ENCODE measurements at places on chromosomes 5 and 9. TPM values are rescaled to one million over a fixed set of nuclear protein-coding genes. Genes with fewer than 3 reads are reported as not detected.

GRCh38 chr5:93120771-93121170 is 460.2 kb downstream of the NR2F1-AS1 start:
- no peaks in the 10 kb centered on the region for H3K36me3 ChIP-seq
- H3K27me3 ChIP-seq: no peaks in the 10 kb centered on the region

DNA sequence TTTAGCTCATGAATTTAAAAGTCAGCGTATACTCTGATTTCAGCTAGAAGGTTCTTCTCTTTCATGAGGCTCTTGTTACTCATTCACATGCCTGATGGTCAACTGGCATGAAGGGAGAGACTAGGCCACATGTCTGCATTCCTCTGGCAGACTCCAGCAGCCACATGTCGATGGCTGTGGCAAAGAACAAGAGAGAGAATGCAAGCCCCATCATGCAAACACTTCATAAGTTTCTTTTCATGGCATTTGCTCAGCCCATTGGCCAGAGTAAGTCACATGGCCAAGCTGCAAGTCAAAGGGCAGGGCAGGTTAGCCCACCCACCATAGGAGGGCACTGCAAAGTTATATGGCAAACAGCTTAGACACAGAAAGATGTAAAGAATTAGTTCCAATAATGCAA is 5.4 kb downstream of the KCNV2 start:
- no peak overlapping the region for H3K27ac ChIP-seq
- no peaks in the 10 kb centered on the region for H3K36me3 ChIP-seq
- no peaks in the 10 kb centered on the region for H3K4me1 ChIP-seq
- DNase-seq: no peak

TAF11L10 gene
- not detected for polyA plus RNA-seq

DNA sequence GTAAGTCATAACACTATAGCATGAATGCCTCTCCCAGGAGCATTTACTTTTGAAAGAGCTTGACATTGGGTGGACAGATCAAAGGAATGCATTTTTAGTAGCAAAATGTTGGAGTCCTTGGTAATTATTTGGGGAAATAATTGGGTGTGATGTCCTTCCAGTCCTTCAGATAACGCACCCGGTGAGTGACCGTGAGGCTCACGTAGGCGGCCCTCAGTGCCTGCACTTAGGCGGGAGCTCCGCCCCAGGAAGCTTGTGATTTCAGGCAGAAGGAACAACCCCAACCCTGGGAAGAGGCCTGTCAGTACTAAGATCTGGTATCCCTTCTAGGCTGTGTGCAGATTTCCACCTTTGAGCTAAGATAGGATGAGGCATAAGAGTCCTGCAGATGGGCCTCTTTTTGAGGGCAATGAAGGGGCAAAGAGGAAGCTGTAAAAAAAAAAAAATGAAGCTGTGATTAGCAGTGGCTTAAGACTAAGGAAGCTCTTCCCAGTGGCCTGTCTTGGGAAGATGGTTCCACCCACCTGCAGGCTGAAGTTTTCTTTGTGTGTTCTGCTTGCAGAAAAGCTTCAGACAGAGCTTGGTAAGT is 14.9 kb downstream of the BTNL9 start:
- no peak overlapping the region for H3K4me3 ChIP-seq
- H3K4me1 ChIP-seq: no peaks in the 10 kb centered on the region
- no peaks in the 10 kb centered on the region for H3K36me3 ChIP-seq
- DNase-seq: no peak

- DNase-seq: no peak
- H3K36me3 ChIP-seq: no peaks in the 10 kb centered on the region
- H3K27me3 ChIP-seq: peaks cover 9% of the 10 kb centered on the region
Measured at GRCh38 chr5:75260708-75261107, 24.0 kb upstream of the ANKRD31 start.

STK32A gene
- polyA plus RNA-seq: 0.13 TPM

ZNF354C gene
- polyA plus RNA-seq: 1.1 TPM

MZB1 gene
- 0.67 TPM for polyA plus RNA-seq

RNF180 gene
- 3.1 TPM for polyA plus RNA-seq

- no peaks in the 10 kb centered on the region for H3K36me3 ChIP-seq
- H3K4me1 ChIP-seq: no peaks in the 10 kb centered on the region
- no peak for DNase-seq
Measured at GRCh38 chr9:16031486-16031885, 478.6 kb downstream of the CCDC171 start.

GRCh38 chr5:65742565-65743231 is 20.7 kb downstream of the NLN start:
- no peaks in the 10 kb centered on the region for H3K27me3 ChIP-seq
- H3K4me1 ChIP-seq: no peaks in the 10 kb centered on the region
- H3K4me3 ChIP-seq: no peak overlapping the region
- no peak for DNase-seq

GRCh38 chr5:66209794-66210193 is 65.7 kb downstream of the SREK1 start:
- no peak overlapping the region for H3K27ac ChIP-seq
- H3K4me1 ChIP-seq: no peaks in the 10 kb centered on the region
- no peak overlapping the region for H3K4me3 ChIP-seq
- no peaks in the 10 kb centered on the region for H3K36me3 ChIP-seq
- H3K27me3 ChIP-seq: no peaks in the 10 kb centered on the region

GRCh38 chr5:111224561-111225345 is 569 bp downstream of the CAMK4 start:
- H3K36me3 ChIP-seq: no peaks in the 10 kb centered on the region
- H3K27me3 ChIP-seq: peaks cover 43% of the 10 kb centered on the region
- no peak for DNase-seq
- H3K27ac ChIP-seq: no peak overlapping the region
- peak overlapping the region; percentile 59 for H3K4me3 ChIP-seq
- no peaks in the 10 kb centered on the region for H3K4me1 ChIP-seq

CNTLN gene
- polyA plus RNA-seq: 1.6 TPM

DNA sequence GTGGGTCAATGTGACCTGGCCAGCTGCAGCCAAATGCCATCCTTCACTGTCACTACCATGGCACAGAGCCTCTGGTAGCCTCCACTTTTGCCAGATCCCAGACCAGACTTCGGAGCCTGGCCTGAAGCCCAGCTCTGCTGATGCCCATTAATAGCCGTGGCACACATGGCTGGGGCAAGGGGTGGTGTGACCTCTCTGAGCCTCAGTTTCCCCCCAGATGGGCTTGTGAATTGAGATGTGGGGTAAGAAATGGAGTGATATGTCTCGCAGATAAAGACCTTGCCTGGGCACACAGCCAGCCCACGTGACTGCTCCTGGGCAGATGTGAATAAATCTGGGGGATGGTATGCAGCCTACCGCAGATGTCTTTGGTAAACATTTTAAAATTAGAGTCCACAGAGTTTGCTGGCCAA is 13.9 kb downstream of the SUSD3 start:
- H3K36me3 ChIP-seq: no peaks in the 10 kb centered on the region
- H3K4me3 ChIP-seq: no peak overlapping the region
- H3K27ac ChIP-seq: no peak overlapping the region
- peaks cover 7% of the 10 kb centered on the region for H3K4me1 ChIP-seq
- DNase-seq: no peak

PRDM9 gene
- not detected for polyA plus RNA-seq

FOXI1 gene
- not detected for polyA plus RNA-seq

DNA sequence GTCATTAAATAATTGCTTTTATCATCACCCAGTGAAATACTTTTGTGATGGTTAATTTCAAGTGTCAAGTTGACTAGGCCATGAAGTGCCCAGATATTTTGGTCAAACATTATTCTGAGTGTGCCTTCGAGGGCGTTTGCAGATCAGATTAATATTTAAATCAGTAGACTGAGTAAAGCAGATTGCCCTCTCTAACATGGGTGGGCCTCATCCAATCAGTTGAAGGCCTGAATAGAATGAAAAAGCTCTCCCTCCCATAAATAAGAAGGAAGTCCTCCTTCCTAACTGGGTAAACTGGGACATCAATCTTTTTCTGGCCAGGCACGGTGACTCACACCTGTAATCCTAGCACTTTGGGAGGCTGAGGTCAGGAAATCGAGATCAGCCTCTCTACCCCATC is 12.4 kb upstream of the FGF10 start:
- H3K4me3 ChIP-seq: no peak overlapping the region
- H3K4me1 ChIP-seq: no peaks in the 10 kb centered on the region
- no peak overlapping the region for H3K27ac ChIP-seq
- H3K27me3 ChIP-seq: no peaks in the 10 kb centered on the region
- H3K36me3 ChIP-seq: no peaks in the 10 kb centered on the region

DNA sequence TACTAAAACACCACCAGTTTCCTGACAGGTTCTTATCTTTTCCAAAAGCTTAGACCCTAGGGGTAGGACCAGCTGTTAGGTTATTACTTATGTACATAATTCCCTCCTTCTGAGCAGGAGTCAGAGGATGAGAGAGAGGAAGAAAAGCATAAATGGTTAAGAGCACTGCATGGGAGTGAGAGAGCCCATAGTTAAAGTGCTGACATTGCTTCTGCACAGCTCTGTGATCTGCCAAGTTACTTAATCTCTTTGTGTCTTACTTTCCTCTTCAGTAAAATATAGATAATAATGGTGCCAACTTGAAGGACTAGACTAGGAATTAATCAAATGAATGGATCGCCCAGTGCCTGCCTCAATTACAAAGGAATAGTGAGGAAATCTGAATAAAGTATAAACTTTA is 66.4 kb downstream of the NRG2 start:
- H3K4me1 ChIP-seq: peaks cover 22% of the 10 kb centered on the region
- DNase-seq: no peak
- H3K27me3 ChIP-seq: no peaks in the 10 kb centered on the region
- H3K36me3 ChIP-seq: no peaks in the 10 kb centered on the region
- H3K27ac ChIP-seq: no peak overlapping the region
